ENCODE measurements at places on chromosomes 3 and 15.

GRCh38 chr3:126081618-126082361 lies 2.1 kb downstream of the SLC41A3 start:
- DNase-seq = no peak

- no peak for DNase-seq
These were observed 74.5 kb downstream of the VGLL4 start for GRCh38 chr3:11569156-11569741.

- DNase-seq = no peak
These were observed 209.9 kb downstream of the ITPR1 start for GRCh38 chr3:4703054-4703480.

DNA sequence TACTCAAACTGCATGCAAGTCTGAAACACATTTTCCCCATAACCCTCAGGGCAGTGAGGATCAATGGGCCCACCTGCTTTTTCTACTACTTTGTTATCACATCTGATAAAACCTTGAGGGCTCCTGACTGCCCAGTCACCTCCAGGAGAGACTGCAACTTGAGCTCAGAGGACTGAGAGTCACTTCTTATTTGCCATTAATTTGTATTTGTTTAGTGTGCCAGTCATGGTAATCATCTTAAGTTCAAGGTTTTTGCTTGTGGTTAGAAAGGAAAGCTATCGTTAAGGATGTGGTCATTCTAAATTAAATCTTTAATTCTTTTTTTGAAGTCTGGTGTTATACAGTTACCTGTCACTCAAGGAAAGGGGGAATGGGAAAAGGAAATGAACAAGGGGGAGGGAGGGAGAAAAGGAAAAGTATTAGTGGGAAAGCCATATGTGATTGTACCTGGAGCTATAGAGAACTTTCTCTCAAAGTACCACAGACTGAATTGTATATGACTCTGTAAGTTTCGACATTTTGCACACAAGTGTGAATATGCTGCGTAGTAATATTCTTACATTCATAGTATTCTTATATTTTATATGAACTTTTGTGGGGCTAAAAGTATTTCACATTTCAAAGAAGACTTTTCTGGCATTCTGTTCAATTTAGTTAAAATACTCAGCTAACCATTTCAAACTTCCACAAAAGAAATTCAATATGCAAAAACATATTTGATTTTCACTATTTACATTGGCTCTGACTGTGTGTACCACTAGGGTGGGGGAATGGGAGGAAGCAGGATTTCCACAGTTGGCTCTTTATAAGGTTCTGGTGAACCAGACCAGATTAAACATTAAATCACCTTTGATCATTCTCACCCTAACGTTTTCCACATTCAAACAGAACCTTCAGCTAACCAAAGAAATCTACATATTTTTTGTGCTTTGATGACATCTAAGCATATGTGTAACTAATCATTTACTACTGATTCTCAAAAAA lies 166.5 kb upstream of the ATP11B start:
- no peak for DNase-seq

- DNase-seq = no peak
These were observed at the start of gene GREM1 for GRCh38 chr15:32717426-32718226. GREM1 (plus strand) TSS chr15:32718004; CDS start chr15:32730691, 12,687 bp downstream.

- DNase-seq = no peak
These were observed 155.8 kb downstream of the LRTM1 start for GRCh38 chr3:54772051-54772450.

DNA sequence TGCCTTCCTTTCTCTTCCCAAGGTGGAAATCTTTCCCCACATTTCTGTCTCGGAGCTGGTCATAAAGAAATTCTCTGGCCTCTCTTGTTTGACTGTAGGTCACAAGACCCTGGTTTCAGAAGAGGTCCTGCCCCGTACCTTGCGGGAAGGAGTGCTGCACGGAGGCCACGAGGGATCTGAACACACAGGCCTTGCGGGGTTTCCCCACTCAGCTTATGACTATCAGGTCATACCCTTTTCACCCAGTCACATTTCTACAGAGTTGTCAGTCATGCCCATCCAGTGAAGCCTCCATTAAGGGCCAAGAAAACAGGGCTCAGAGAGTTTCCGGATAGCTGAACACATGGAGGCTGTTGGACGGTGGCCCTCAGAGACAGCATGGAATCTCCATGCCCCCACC lies 54.7 kb upstream of the ATP13A3 start:
- no peak for DNase-seq

DNA sequence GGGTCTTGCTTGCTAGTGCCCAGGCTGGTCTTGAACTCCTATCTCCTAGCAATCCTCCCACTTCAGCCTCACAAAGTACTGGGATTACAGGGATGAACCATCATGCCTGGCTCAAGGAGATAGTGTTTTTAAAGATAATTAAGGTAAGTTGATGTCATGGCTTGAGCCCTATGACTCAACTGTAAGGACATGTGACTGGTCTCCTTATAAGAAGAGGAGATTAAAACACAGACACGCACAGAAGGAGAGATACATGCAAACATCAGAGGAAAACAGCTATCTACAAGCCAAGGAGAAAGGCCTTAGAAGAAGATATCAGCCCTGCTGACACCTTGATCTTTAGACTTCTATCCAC lies 220.4 kb upstream of the GADL1 start:
- DNase-seq = no peak

GRCh38 chr15:38682861-38683260 lies 118.2 kb upstream of the RASGRP1 start:
- DNase-seq = no peak

DNA sequence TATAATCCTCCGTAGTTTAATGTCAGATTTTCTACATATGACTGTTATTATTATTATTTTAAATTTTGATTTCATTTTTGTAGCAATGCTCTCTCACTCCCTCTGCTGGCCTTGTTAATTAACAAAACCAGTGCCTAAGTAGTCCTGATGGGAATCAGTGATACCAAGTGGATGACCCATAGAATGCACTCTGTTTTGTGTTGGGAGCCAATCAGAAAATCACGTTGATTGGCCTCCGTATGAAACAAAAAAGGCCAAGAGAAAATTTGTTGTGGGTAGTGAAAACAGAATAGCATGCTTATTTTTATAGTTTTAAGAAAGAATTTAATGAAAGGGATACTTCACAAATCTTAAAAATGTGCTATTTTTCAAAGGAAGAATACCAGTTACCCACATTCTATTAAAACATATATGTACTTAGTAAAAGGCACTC lies 34.4 kb upstream of the MEIS2 start:
- no peak for DNase-seq

GRCh38 chr3:196502775-196503195 lies 783 bp downstream of the RNF168 start:
- DNase-seq = peak; percentile 51

- DNase-seq = no peak
These were observed 537.7 kb upstream of the MDFIC2 start for GRCh38 chr3:70849911-70850699.

- DNase-seq = no peak
These were observed 210.9 kb downstream of the ZIC1 start for GRCh38 chr3:147619921-147620560.

DNA sequence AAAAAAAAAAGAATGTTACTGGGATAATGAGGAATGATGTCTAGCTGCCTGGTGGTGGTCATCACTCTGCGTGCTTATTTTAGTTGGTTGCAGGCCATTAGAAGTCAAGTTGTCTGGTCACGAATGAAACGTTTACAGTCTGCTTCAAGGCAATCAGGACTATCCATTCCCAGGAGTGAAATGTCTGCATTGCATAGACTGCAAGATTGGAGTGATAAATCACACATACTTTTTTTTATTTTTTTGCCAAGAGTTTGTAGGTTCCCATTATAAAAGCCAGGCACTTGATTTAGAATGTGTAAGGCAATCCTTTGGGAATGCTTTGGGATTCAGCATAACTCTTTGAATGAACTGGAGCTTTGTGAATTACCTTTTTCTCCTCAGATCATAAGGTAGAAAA lies 132.3 kb downstream of the STAC start:
- no peak for DNase-seq

DNA sequence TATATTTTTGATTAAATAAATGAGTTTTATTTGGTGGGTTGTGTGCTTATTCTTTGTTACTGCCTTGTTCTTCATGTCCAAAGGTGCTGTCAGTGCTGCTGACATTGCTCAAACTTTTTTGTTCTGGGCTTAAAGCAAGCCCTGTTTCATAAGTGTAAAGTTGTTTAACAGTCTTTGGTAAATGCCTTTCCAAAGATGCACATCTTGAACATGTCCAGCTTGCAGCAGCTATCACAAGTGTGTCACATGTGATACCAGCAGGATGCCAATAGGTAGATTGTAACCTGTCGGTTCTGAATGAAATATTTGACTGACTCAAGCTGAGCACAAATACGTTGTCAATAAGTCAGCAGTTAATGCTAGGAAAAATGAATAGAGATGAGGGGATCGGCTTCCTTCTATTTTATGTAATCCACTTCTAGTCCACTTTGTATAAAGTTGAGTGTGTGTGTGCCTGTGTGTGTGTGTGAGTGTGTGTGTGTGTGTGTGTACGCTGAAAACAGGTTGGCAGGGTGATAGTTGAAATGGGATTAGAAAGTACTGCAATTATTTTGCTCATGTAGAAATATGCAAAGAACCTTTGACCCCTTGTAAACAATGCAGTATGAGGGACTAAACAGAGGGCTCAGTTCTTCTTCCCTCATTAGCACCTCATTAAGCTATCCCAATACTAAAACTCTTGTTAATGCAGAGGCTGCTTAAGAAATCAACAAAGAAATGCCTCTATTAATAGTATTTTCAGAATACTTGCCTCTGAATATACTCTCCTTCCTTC lies 986.5 kb downstream of the TUSC7 start:
- DNase-seq = no peak

- no peak for DNase-seq
These were observed 1.7 kb downstream of the TJP1 start for GRCh38 chr15:29820394-29821154.

GRCh38 chr3:54951405-54951804 lies 23.5 kb upstream of the LRTM1 start:
- DNase-seq = no peak

DNA sequence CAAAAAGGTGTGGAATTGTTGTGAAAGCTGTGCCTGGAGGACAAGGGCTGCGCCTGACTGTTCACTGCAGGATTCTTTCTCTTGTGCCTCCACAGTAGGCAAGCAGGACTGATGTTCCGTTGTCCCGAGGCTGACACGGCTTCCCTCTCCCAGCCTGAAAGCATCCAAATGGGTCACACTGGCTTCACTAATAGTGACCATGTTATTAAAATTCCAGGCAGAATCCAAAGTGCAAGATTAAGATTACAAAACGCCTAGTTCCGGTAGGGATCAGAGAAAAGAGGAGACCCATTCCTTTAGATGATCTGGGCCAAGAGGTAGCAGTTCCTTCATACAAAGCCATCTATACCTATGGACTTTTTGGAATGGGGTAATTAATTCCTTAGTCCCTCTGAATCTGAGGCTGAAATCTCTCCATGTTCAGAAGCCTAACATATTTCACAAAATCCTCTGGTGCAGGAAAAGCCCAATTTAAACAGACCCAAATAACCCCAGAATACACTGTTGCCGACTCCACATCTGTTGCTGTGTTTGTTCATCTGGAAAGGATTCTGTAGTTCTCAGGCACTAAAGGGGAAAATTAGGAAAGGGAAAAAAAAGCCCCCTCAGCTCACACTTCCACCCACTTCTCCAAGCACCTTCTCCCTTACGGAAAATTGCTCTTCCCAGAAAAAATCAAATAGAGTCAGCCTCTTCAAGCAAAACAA lies 145.9 kb downstream of the RORA start:
- DNase-seq = no peak
